Stimulated activated CD8-positive, alpha-beta memory T cell treated with anti-CD3 and anti-CD28 coated beads, Interleukin-7, amount 100 ng/mL, for 48 hours (primary cell): ENCODE measurements at places on chromosomes 1 and 21.

GRCh38 chr1:226577401-226578180, 29.0 kb downstream of the STUM start:
- DNase-seq, result no peak

DNA sequence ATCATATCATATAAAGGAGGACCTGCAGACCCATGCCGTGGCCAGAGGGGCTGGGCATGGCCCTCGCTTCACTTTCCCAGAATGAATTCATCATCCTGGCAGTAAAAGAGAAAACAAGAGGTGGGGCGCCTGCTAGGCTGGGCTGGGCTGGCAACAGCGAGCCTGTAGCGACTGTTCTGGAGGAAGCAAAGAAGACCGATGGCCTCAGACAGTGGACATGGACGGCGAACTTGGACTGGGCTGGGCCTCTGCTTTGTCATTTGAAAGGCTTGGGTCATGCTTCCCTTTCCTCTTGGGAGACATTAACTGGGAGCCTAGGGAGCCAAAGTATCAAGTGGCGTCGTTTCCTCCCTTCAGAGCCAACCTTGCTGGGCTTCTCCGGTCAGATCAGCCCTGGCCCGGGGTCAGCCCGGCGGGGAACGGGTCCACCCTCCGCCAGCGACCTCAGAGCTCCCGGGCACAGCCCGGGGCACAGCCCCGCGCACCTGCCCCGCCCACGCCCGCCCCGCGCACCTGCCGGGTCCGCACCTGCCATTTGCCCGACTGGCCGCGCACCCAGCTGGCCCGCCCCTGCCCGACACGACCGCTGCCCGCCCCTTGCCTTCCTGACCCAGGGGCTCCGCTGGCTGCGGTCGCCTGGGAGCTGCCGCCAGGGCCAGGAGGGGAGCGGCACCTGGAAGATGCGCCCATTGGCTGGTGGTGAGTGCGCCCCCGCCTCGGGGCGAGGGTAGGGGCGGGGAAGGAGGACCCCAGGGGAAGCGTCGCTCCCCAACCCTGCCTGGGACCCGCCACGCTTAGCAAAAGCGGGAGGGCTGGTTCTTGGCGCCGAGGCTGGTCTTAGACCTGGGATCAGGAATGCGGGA, at the start of gene FAM3B:
Gene FAM3B, plus strand, starts transcription at position 602 of the 863 bp plus-strand sequence. Its CDS starts 79 bp downstream, at position 681.
- DNase-seq, result no peak

GRCh38 chr1:65605621-65606020, 185.2 kb downstream of the LEPR start:
- DNase-seq, result no peak

- DNase-seq, result no peak
These were observed 30.6 kb upstream of the DDAH1 start for GRCh38 chr1:85495556-85495955.

GRCh38 chr1:215878128-215878527, 311.0 kb downstream of the KCTD3 start:
- DNase-seq, result no peak

DNA sequence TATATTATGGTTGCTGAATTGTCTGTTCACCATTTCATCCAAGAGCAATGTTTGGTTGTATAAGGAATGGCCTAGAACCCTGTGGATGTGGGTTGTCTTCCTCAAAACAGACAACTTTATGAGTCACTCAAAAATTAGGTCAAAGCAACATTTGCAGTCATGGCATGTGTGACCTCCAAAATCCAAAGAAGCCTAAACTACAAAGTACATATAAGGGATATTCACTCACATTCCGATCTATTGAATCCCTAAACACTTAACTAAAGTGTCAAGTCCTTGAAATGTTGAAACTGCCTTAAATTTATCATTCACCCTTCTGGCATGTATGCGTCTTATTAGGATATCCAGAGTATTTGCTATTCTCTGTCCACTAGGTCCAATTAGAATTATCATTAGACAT, 491.5 kb downstream of the NUF2 start:
- DNase-seq, result no peak

- DNase-seq, result no peak
These were observed 23.2 kb downstream of the CDC42 start for GRCh38 chr1:22075718-22076117.

- no peak for DNase-seq
These were observed 125.5 kb downstream of the CLEC20A start for GRCh38 chr1:178371235-178371634.

DNA sequence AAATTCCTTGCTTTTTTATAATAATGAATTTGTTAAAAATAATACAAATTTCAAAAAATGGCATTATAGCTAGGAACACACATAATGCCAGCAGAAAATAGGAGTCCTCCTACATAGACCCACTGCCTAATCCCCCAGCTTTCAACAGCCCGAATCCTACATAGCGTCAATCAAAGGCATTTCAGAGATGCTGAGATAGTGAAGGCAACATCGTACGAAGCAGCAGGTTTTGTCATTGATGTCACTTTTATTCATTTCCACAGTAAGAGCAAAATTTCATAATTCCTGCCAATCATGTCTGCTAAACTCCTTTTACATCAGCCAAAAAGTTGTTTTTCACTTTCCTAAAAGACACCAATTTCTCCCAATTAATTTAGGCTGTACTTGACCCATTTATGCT, 94.1 kb downstream of the GREM2 start:
- DNase-seq, result no peak

DNA sequence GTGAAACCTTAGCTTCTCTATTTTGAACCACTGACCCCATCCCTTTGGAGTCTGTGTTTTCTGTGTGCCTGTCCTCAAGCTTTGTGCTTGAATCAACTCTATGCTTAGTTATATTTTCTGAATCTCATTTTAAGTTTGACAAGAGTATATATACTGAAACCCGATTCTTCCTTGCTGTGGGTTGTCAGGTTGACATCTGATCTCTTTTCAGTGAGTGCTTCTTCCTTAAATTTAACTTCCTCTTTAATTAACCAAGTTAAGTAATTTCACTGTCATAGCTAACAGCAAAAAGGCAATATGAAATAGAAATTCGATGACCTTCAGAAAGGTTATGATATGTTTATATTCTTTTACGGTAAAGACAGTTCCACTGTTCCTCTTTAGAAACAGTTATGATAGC, 69.4 kb downstream of the C1orf21 start:
- DNase-seq, result no peak

DNA sequence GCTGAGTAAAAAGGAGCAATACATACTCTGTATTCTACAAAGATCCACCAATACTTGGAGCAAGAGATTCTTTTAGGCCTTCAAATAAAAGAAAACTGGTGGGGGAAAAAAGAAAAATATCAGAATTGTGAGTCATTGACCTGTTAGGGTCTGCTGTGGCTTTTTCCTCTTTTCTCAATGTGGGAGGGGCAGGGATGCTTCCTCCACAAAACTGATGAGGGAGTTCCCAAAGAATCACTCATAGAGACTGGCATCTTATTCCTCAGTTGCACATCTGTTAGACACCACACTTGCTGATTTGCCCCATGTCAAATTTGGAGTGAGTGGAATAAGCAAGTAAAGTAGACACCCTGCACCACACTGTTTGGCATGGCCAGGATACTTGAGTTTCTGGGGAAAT, 16.6 kb downstream of the C1orf141 start:
- no peak for DNase-seq
